ENCODE measurements at places on chromosomes 2 and 18.

DNA sequence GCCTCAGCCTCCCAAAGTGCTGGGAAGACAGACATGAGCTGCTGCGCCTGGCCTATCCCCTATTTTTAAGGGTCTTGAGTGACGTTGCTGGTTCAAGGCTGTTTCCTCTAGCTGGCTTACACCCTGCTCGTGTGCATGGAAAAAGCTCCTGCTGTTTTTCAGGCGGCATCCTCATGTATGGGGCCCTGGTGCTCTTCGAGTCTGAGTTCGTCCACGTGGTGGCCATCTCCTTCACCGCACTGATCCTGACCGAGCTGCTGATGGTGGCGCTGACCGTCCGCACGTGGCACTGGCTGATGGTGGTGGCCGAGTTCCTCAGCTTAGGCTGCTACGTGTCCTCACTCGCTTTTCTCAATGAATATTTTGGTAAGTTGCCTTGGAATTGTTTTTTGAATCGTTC lies 22.0 kb upstream of the NFATC1 start:
- DNase-seq, result no peak

DNA sequence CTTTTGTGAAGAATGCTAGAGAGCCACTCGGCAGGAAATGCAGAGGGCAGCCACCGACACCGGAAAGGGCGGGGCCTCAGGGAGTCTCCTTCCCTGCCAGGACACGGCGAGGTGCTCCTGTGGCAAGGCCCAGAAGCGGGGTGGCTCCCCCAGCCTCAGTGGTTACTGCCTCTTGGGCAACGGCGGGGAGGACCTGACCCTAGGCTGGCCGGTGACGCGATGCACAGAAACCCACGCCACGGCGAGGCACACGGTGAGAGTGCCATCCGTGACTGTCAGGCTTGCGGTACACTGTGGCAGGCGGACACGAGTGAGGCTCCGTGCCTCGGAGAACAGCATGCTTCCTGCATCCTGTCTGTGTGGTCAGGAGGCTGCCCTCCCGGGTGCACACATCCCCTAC lies 47.8 kb downstream of the ZAP70 start:
- DNase-seq, result no peak

GRCh38 chr2:88321449-88322248 lies 130.8 kb downstream of the FOXI3 start:
- no peak for DNase-seq

GRCh38 chr2:26897807-26898479 lies 50.0 kb downstream of the DPYSL5 start:
- no peak for DNase-seq

GRCh38 chr2:113922335-113922734 lies 32.4 kb downstream of the ACTR3 start:
- DNase-seq, result no peak

GRCh38 chr2:68368654-68369336 lies 3.7 kb downstream of the PLEK start:
- peak; percentile 86 for DNase-seq

GRCh38 chr2:104850361-104851290 lies 3.3 kb upstream of the POU3F3 start:
- DNase-seq, result no peak

DNA sequence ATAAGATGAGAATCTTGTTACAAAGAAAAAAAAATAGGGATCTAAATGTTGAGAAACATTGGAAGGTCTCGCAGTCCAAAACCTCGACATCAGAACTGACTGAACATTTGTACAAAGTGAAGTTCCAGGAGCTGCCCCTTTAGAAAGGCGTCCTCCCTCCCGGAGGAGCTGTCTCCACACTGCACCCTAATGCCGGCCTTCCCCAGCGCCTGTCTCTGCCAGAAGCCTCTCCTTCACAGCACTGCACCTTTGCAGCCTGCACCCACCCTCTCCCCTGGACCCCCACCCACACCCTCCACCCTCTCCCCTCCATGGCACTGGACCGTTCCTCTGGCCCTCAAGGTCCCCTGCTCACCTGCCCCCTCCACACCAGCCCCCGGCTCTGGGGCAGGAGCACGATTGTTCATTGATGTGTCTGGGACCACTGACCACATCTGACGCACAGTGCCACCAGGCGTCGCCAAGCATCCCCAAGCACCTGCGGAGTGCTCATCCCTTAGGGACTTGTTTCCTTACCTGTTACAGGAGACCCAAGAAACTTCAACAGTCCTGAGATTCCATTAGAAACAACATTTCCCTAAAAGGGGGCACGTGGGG lies 90.3 kb upstream of the SNTG2 start:
- no peak for DNase-seq

DNA sequence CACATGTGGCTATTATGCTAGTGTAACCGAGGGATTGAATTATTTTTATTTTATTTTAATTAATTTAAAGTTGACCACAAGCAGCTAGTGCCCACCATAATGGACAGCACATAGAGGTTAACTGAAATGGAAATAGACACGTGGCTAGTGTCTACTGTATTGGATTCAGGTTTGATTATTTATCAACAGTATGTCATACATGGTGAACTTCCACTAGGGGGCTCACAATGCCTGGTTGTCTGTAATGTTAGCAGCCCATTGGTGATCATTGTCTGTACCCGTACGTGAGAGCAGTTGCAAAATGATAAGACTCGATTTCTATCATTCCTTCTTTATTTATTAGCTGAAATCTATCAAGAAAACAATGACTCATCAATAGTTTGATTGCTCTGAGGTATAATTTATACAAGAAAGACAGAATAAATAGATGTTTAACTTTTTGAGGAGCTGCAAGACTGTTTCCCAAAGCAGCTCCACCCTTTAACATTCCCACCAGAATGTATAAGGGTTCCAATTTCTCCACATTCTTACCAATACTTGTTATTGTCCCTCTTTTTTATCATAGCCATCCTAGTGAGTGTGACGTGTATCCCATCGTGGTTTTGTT lies 76.5 kb downstream of the CYBRD1 start:
- peak; percentile 47 for DNase-seq

DNA sequence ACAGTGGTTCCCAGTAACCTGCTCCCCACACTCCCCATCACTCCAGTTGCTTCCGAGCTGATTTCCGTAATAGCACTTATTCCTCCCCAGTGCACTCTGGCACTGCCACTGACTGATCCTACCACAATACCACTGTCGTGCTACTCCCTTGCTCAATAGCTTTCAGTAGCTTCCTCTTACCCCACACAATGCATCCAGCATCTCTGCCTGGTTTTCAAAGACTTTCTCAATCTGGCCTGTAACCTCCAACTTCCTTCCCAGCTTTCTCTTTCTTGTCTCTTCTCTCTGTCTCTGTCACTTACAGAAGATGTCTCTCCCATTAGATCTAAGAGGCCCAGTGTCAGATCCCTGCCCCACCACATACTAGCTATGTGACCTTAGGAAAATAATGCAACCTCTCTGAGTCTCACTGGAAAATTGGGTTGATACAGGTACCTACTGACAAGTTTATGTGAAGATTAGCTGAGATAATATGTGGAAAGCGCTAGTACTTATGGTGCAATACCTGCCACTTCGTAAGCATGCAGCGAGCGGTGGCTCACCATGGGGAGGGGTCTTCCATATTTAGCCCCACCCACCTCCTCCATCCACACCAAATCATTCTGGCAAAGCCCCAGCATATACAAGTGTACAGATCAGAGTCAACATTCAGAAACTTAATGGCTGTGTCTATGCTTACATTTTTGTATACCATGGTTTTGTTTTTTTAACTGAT lies 36.7 kb downstream of the SFXN5 start:
- DNase-seq, result no peak

- DNase-seq, result no peak
Observed at GRCh38 chr2:239025096-239025801, 177.4 kb downstream of the TWIST2 start.

DNA sequence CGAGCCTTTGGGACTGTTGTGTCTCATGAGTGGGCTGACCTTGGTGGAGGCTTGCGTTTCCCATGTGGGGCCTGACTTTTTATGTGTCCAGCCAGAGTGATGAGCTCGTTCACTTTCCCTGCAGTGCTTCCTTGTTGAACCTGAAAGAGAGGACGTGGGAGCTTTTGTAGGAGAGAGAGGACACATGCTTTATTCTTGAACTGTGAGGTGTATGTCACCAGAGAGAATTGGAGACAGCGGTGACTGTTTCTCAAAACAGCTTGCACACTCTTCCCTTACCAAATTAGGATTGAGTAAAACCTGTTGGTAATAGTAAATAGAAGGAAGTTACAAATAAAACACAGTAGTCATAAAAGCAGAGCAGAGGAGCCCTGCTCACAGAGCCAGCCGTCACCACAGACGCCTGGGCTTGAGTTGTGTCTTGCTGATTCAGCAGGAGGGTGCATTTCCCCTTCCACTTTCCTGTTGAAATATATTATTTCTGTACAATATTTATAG lies 60.7 kb downstream of the INPP4A start:
- no peak for DNase-seq

GRCh38 chr2:217724471-217724870 lies 278.3 kb downstream of the TNS1 start:
- DNase-seq, result no peak

DNA sequence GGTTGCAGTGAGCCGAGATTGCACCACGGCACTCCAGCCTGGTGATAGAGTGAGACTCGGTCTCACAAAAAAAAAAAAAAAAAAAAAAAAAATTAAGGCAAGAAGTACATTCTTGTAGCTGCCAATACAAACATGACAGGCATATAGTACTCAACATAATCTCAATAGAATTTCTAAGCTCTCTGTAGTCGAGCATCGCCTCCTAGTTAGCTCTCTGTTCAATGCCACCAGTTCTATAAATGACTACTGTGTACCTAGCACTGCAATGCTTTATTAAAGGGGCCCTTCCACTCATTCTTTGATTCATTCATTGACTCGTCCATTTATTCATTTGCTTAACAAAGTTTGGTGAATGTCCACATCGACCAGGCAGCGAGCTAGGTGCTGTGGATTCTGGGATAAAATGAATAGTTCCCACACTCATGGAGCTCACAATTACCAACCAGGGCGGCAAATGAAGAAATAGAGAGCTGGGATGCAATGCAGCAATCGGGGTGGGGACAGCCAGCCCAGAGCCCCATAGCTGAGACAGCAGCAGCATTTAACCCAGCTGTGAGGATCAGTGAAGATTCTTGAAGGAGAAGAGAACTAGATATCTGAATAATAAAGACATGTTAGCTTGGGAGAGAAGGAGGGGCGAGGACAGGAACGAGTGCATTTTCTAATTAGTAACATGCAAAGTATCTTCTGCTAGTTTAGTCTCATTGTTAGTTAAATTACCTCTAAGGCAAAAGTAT lies 349.8 kb downstream of the LPIN1 start:
- no peak for DNase-seq
